Nucleus accumbens (tissue), 56 donors: ENCODE measurements at places on chromosomes 6 and 20.

DNA sequence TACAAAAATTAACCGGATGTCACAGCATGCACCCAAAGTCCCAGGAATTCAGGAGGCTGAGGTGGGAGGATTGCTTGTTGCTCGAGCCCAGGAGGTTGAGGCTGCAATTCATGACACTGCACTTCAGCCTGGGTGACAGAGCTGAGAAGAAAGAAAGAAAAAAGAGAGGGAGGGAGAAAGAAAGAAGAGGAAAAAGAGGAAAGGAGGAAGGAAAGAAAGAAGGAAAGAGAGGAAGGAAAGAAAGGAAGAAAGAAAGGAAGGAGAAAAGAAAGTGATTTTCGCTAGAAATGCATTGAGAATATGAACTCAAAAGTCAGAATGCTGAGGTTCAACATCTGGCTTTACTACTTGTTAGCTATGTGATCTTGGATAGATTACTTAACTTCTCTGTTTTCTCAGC, 6.6 kb downstream of the SENP6 start:
- DNase-seq: no peak

DNA sequence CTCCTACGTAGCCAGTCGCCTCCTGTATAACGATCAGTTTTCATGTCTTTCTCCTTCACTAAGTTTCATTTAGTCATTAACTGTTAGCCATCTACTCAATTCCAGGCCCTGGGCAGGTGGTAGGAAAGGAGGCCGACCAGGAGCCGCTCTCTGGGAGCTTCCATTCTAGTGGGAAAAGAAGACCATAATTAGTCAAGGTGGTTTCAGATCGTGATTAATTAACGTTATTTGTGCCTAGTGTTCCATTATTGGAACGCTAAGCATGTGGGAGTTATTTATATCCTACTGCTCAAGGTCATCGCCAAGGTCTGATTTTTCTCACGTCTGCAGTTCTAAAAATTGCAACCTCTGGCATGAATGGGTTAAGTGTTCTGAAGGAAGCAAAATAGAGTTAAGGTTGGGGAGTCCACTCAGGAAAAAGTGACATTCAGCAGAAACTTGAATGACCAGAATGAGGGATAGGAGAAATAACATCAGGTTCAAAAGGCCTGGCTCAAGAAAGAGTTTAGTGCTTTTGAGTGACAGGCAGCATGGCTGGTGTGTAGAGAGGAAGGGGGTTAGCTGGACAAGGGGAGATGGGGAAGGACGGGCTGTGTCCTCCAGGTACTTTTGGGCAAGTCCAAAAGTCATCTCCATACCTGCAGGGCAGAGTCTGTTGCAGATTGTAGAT, 812 bp downstream of the SLC9A8 start:
- DNase-seq: no peak

GRCh38 chr6:135212020-135212806, 31.1 kb downstream of the MYB start:
- no peak for DNase-seq

GRCh38 chr6:163338671-163339405, 75.7 kb upstream of the QKI start:
- peak; percentile 86 for DNase-seq

GRCh38 chr20:45495501-45495941, 19.9 kb downstream of the SPINT3 start:
- DNase-seq: no peak

GRCh38 chr20:24825591-24825990, 123.5 kb upstream of the CST7 start:
- DNase-seq: no peak

DNA sequence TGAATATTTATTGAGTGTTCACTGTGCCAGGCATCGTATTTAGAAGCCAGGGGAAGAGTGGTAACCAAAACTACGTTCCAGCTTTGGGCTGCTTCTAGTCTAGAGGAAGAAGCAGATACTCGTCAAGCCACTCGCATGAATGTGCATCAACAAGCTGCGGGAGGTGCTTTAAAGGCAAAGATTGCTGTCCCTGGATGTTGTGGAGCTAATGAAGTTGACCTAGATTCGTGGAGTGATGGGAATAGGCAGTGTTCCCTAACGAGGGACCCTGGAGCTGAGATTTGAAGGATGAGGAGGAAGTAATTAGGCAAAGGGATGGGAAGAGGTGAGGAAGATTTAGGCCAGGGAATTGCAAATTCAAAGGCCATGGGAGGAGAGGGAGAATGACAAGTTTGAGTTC, 118.9 kb downstream of the TMEM170B start:
- no peak for DNase-seq

DNA sequence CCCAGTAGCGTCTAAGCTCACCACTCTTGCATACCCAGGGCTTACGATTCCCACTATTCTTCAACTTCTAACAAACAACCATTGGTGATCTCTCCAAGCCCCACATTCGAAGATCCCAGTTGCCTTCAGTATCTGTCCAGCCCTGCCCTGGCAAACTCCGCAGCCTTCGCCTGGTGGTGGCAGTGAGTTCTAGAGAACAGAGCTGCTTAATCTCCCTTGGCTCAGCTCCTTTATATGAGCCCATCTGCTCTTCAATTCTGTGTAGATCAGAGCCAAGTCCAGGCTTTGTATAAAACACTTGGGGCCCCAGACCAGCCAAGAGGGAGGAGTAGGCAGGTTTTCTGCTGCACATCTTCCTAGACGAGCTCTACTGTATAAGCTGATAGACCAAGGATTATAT, 193.3 kb downstream of the PHACTR1 start:
- DNase-seq: no peak

- no peak for DNase-seq
Measured at GRCh38 chr6:82217018-82217586, 30.4 kb downstream of the IBTK start.

- no peak for DNase-seq
Measured at GRCh38 chr6:128696691-128697689, 176.6 kb upstream of the PTPRK start.

DNA sequence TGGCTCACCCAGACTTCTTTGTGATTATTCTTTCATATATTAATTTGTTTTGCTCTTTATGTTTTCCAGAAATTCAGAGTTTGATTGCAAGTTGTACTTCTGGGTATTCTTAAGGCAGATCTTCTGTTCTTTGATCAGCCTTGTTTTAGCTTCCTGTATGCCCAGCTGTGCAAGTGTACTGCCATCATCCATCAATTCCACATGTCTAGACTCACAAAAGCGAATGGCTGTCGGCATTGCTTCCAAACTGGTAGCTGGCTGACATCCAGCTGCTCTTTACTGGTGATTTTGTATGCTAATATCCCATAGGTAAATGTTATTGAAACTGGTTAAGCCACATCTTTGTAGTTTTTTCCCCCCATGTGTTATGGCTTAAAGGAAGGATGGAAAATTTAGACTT, 1084.8 kb upstream of the CITED2 start:
- DNase-seq: no peak

DNA sequence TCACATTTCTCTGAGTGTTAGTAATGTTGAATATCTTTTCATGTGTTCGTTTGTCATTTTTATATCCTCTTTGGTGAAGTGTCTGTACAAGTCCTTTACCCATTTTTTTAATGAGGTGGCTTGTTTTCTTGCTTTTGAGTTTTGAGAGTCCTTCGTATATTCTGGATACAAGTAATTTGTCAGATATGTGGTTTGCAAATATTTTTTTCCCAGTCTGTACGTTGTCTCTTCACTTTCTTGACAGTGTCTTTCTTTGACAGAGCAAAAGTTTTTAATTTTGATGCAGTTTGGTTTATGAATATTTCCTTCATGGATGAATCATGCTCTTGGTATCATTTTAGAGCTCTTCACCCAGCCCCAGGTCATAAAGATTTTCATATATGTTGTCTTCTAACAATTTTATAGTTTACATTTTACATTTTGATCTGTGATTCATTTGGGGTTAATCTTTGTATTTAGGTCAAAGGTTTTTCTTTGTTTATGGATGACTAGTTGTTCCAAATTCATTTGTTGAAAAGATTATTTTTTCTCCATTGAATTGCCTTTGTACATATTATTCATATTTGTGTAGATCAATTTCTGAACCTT, 152.5 kb downstream of the MRPL14 start:
- DNase-seq: no peak

- no peak for DNase-seq
Measured at GRCh38 chr6:38391626-38392579, 247.8 kb downstream of the BTBD9 start.

DNA sequence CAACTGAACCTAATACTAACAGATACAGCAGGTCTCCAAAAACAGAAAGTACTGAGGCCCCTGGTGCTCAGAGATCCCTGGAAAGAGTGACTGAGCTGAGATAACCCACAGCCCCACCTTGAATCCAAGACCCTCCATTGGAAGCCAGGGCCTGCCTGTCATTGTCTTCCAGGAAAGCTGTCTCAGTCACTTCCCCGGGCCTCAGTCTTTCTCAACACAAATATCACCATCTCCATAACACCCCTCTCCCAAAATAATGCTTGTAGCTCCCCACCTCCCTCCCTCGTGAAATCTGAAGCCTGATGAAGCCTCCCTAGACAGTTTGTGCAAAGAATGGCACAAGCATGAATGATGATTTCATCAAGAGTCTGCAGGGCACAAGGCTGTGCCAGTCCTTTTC, 138.2 kb upstream of the LRFN2 start:
- no peak for DNase-seq

- no peak for DNase-seq
Measured at GRCh38 chr20:3235666-3236324, 3.2 kb downstream of the SLC4A11 start.
